Fibroblast of lung (primary cell): ENCODE measurements at places on chromosomes 6 and 20.

DNA sequence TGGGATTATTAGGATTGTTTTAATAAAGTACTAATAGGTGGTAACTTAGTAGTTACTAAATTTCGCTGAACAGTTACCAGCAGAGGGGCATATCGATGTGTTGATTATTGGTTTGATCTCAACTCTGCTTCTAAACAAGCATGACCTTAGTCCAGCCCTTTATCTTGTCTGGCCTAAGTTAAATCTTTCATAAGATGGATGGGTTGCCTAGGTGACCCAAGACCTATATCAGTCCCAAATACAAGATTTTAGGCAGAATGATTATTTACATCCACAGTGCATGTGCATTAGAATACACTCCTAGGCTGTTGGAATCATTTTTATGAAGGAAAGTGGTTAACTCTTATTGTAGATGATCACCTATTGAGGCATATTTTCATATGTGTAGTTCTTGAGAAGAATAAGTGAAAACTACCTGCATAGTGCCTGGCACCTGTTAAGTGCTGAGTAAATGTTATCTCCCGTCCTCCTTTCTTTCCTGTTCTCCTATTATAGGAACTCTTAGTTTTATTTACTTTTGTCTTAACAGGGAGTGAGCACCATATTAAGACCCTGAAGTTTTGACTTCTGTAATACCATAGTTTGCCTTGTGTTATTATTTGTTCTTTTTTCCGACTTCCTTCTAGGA lies 1.1 kb downstream of the HSF2 start:
- no peaks in the 10 kb centered on the region for H3K36me3 ChIP-seq
- peak overlapping the region; percentile 83 for H3K27ac ChIP-seq
- H3K27me3 ChIP-seq = no peaks in the 10 kb centered on the region
- H3K4me1 ChIP-seq = peaks cover 6% of the 10 kb centered on the region
- no peak for DNase-seq
- H3K4me3 ChIP-seq = peak overlapping the region; percentile 95

- no peak overlapping the region for H3K27ac ChIP-seq
- no peak overlapping the region for H3K4me3 ChIP-seq
- no peaks in the 10 kb centered on the region for H3K27me3 ChIP-seq
- no peaks in the 10 kb centered on the region for H3K4me1 ChIP-seq
- no peaks in the 10 kb centered on the region for H3K36me3 ChIP-seq
Observed at GRCh38 chr6:84469144-84469543, 241.7 kb upstream of the CEP162 start.

DNA sequence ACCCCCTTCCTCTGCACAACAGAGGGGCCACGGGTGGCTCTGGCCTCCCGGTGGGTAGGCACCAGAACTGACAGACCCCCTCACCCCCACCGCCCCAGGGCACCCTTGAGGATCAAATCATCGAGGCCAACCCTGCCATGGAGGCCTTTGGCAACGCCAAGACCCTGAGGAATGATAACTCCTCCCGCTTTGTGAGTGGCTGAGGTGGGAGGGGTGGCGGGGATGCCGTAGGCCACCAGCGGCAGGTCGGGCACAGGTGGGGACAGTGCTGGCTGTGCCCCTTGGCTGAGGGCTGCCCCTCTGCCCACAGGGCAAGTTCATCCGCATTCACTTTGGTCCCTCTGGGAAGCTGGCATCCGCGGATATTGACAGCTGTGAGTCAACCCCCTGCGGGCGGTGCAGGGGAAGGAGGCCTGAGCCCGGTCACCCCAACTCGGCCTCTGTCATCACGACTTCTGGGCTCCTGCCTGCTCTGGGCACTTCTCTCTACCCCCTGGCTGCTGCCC lies 29.1 kb downstream of the MYH7B start:
- no peaks in the 10 kb centered on the region for H3K36me3 ChIP-seq
- no peaks in the 10 kb centered on the region for H3K27me3 ChIP-seq
- no peak for DNase-seq
- no peak overlapping the region for H3K4me3 ChIP-seq
- H3K27ac ChIP-seq = no peak overlapping the region

- DNase-seq = peak; percentile 89
- H3K36me3 ChIP-seq = no peaks in the 10 kb centered on the region
- no peaks in the 10 kb centered on the region for H3K27me3 ChIP-seq
- no peak overlapping the region for H3K4me3 ChIP-seq
- H3K27ac ChIP-seq = peak overlapping the region; percentile 13
- H3K4me1 ChIP-seq = peaks cover 24% of the 10 kb centered on the region
Observed at GRCh38 chr6:53326372-53327016, 22.3 kb downstream of the ELOVL5 start.

- no peaks in the 10 kb centered on the region for H3K27me3 ChIP-seq
- no peaks in the 10 kb centered on the region for H3K36me3 ChIP-seq
- H3K27ac ChIP-seq = no peak overlapping the region
- no peaks in the 10 kb centered on the region for H3K4me1 ChIP-seq
- H3K4me3 ChIP-seq = no peak overlapping the region
Observed at GRCh38 chr6:151576633-151577032, 82.8 kb downstream of the CCDC170 start.

- no peak overlapping the region for H3K4me3 ChIP-seq
- H3K36me3 ChIP-seq = no peaks in the 10 kb centered on the region
- no peaks in the 10 kb centered on the region for H3K27me3 ChIP-seq
Observed at GRCh38 chr6:82337688-82338257, 25.8 kb upstream of the TPBG start.

GRCh38 chr6:37324131-37325033 lies 29.4 kb upstream of the RNF8 start:
- peak; percentile 50 for DNase-seq
- H3K27me3 ChIP-seq = no peaks in the 10 kb centered on the region
- no peaks in the 10 kb centered on the region for H3K36me3 ChIP-seq
- H3K4me1 ChIP-seq = peaks cover 7% of the 10 kb centered on the region

DNA sequence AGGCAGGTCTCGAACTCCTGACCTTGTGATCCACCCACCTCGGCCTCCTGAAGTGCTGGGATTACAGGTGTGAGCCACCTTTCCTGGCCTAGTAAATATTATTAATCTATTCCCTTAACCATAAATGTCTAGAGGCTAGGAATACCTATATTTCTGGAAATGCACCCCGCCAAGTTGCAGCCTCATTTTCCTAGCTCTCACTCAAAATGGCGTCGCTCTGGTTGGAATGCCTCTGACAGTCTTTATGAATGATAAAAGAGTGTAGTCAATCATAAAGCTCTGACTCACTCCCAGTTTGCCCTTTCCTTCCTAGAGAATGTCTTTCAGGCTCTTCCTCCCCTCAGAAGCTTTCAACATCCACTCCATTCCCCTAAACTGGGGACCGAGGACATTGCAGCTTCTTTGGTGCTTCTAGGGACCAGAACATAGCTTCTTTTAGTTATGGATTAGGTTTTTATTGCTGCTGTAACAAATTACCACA lies 14.1 kb upstream of the TRIM26 start:
- DNase-seq = no peak
- H3K27ac ChIP-seq = no peak overlapping the region
- H3K4me3 ChIP-seq = no peak overlapping the region
- H3K36me3 ChIP-seq = no peaks in the 10 kb centered on the region
- H3K4me1 ChIP-seq = no peaks in the 10 kb centered on the region

DNA sequence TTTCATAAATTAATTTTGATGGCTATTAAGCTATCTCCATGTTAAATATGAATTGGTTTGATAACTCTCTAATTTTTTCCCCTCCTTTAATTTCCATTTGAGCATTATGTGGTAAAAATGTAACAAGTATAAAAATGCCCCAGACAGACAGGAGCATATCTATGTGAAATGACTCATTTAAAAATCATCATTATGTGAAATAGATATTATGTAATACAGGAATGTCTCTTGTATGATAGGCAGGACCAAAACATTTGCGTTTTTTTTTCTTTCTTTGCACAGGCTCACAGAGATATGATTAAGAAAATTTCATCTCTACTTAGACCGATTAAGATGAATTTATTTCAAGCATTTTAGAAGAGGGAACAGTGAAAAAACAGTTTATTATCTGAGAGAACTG lies 95.8 kb downstream of the AKAP7 start:
- H3K4me3 ChIP-seq = no peak overlapping the region
- no peak overlapping the region for H3K27ac ChIP-seq
- H3K36me3 ChIP-seq = no peaks in the 10 kb centered on the region
- DNase-seq = no peak

DNA sequence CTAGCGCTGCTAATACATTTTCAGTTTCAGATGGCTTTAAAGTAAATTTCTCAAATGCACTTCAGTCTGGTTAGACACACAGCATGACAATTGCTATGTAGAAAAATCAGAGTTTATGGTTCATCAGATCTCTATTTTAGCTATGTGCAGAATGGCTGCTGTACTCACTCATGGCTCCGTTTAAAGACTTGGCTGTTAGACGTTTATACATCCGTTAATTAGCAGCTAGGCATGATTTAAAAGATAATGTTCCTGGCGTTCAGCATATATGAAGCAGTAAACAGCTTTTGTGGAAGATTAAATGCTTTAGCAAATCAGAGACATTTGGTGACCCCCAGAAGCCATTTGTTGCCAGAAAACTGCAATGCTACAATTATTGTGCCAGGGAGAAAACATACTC lies 350.0 kb upstream of the MANEA start:
- no peaks in the 10 kb centered on the region for H3K27me3 ChIP-seq
- H3K4me1 ChIP-seq = no peaks in the 10 kb centered on the region
- no peak for DNase-seq

- H3K4me1 ChIP-seq = peaks cover 27% of the 10 kb centered on the region
- DNase-seq = peak; percentile 81
- H3K27ac ChIP-seq = peak overlapping the region; percentile 61
- H3K27me3 ChIP-seq = no peaks in the 10 kb centered on the region
Observed at GRCh38 chr6:7172649-7173048, 64.9 kb downstream of the RREB1 start.
